Karpas-422 (cell line): ENCODE measurements at places on chromosomes 2 and 18. TPM values are rescaled to one million over a fixed set of nuclear protein-coding genes. Genes with fewer than 3 reads are reported as not detected.

The FBXO36 gene
- 0.11 and 2.6 TPM in 2 replicates for total RNA-seq

DNA sequence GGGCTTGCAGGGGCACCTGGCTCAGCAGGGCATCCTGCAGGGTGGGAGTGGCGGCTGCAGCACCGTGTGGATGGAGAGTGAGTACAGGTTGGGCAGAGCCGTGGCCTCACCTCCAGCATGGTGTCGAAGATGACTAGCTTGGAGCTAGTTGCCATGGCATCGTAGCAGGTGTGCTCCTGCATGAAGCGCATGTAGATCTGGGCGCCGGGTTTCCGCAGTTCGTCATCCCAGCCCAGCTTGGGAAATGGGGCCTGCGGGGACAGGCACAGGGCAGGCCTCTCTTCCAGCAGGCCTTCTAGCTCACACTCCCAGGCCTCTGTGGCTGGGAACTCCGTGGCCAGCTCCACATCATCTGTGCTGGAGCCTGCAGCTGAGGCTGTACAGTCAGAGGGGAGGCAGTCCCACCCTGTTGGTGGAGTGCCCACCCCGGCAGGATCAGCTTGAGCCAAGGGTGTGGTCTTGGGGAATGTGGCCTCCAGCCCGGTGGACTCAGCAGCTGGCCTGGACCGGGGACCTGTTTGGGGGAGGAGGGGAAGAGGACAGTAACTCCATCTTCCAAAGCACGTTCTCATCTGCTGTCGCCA, 1.6 kb downstream of the PRKAG3 start:
- DNase-seq, result no peak
- no peaks in the 10 kb centered on the region for H3K27me3 ChIP-seq
- H3K4me3 ChIP-seq, result no peak overlapping the region
- no peaks in the 10 kb centered on the region; the same call in 1 of the 2 replicates for H3K4me1 ChIP-seq
- H3K27ac ChIP-seq, result no peak overlapping the region

DNA sequence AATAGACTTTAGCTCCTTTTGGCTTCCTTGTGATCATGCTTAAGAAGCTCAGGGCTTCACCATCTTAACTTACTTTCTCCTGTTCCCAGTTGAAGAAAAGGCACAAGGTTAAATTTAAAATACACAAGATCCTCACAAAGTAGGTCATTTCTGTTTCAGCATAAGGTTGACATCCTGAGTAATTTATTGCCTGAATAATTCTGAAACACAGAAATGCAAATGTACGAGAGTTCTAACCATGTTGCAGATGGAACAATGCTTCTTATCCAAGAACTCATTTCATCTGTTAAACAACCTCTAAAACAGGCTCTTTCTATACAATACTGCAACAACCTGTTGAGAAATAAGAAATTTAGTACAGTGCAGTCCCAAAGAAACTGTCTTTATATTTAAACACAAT, 395.2 kb downstream of the BCL11A start:
- H3K36me3 ChIP-seq, result no peaks in the 10 kb centered on the region
- no peak overlapping the region for H3K4me3 ChIP-seq
- H3K4me1 ChIP-seq, result no peaks in the 10 kb centered on the region
- DNase-seq, result no peak

- no peaks in the 10 kb centered on the region for H3K4me1 ChIP-seq
- H3K36me3 ChIP-seq, result no peaks in the 10 kb centered on the region
- no peaks in the 10 kb centered on the region for H3K27me3 ChIP-seq
- no peak overlapping the region for H3K27ac ChIP-seq
- no peak for DNase-seq
Measured at GRCh38 chr2:59096973-59097372, 855.8 kb upstream of the FANCL start.
